Fibroblast of skin of left biceps (primary cell): ENCODE measurements at places on chromosomes 7 and 10.

- DNase-seq, result no peak
Observed at GRCh38 chr10:16995867-16996529, 133.6 kb downstream of the CUBN start.

- DNase-seq, result no peak
Observed at GRCh38 chr7:37382546-37383088, 66.0 kb downstream of the ELMO1 start.

DNA sequence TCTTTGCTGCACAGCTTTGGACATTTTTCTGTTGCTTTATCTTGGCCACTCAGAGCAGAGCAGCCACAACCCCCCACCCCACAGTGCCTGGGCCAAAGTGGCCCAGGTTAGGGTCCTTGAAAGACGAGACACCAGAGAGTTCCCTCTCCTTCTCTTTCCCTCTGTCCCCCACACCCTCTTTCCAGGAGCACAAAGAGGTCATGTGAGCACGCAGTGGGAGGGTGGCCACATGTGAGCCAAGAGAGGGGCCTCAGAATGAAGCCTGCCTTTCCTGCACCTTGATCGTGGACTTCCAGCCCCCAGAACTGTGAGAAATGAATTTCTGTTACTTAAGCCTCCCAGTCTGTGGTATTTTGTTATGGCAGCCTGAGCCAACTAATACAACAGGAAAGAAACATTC is 14.6 kb upstream of the MSMB start:
- DNase-seq, result no peak

GRCh38 chr10:80579849-80580637 is 42.3 kb downstream of the SH2D4B start:
- no peak for DNase-seq

GRCh38 chr10:121818599-121818998 is 109.2 kb downstream of the ATE1 start:
- no peak for DNase-seq

DNA sequence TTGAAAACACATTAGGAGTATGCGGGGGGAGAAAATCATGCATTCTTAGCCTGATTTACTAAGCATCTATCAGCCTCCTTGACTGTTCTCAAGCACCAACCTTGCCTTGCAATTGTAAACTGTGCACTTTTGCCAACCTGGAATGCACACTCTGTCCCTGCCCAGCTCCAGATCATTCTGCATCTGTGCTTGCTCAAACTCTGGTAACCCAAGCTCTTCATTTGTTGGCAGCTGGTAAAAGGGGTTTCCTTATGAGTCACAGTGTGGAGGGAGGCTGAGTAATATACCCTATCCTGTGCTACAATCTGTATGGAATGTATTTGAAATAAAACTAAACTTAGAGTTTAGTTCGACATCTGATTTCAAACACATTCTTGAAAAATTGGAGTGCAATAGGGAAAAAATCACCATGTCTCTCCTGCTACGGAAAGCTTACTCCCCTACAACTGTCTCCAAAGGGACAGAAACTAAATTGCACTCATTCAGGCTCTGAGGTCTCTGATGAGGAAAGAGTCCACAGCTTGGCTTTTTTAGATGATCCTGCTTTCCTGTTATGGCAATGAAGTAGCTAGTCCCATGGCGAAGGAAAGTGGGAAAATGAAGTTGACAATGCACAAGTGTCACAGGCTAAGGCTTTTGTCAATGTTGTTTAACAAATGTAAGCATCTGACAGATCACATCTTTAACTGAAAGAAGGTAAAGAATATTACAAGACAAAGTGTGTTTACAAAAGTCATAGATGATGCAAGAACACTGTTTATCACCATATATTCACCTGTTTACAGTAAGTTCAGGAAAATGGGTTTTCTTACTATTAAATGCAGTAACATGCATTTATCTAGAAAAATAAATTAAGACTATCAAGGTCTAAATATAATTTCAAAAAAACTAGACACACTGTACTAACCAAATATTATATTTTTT is 61.9 kb downstream of the TES start:
- DNase-seq, result peak; percentile 90

DNA sequence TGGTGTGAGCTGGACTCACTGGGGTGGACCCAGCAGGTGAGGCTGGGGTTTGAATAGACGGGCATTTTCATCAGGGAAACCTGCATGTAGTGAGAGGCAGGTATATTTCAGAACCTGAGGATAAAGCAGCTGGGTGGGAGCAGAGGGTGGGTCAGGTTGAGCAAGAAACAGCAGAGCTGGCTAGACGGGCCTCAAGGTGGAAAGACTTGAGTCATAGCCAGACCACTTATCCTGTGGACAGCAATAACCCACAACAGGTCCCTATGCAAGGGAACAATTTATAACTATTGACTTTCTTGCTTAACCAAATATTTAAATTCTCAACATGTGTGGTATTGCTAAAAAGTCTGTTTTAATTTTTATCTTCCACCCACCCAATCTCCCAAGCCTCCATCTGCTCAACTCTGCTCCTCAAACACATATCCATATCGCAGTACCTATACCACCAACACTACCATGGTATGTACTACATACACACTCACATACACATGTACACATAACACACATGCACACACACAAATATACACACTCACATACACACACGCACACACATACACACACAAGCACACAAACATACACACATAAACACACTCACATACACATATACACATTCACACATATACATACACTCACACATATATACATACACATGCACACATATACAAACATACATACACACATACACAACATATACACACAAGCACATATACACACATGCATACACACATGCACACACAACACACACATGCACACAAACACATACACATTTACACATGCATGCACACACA is 129.0 kb upstream of the C7orf33 start:
- DNase-seq, result no peak

DNA sequence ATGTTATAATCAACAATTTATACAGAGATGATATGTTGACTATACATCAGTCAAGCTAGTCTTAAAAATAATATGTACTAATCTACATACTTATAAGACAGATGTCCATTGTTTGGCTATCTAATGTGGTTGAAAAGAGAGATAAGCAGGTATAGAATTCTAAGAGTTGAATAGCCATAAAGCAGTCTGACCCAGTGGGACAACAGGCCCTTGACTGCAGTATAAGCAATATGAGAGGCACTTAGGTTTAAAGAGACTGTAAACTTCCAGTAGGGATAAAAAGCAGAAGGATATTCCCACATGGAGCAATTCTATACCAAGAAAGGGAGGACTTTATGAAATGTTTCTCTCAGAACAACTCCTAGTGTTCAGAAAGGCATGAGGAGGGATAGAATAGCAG is 139.3 kb downstream of the ELAPOR2 start:
- DNase-seq, result no peak

GRCh38 chr10:60172363-60172990 is 217.2 kb downstream of the ANK3 start:
- DNase-seq, result no peak

DNA sequence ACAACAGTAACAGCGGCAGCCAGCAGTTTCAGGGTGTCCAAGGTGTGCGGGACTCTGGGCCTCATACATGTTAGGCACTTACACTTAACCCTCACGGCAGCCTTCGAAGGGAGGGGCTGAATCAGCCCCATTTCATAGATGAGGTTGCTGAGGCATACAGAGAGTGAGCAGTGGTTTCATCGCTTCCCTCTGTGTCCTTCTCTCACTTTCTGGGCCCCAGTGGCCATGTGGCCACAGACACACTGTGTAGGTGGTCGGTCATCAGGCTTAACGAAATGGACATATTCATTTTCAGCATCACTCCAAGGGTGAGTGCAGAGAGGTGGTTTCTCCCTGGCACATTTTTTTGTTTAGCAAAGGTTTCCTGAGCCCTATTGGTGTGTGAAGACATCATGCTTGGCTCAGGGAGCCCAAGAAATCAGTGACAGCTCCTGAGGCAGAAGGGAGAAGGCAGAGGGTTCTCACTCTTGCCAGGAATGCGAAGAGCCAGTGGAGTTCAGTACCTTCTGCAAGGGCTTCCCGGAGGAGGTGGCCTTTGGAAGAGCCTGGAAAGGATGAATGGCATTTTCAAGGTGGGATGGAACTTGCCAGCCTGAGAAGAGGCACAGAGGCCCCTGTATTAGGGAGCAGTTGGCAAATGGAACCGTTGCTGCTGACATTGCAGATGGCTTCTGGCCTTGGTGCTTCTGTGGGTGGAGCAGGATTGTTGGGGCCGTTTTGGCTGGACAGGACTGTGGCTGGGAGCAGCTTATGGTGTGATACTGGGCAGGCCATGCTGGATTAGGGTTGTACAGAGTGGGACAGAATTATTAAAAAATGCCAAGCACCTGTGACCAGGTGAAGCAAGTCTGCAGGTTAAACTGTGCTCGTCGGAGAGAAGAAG is 61.7 kb upstream of the PPIF start:
- no peak for DNase-seq
